Fibroblast of lung (primary cell): ENCODE measurements at places on chromosomes 2 and 18.

DNA sequence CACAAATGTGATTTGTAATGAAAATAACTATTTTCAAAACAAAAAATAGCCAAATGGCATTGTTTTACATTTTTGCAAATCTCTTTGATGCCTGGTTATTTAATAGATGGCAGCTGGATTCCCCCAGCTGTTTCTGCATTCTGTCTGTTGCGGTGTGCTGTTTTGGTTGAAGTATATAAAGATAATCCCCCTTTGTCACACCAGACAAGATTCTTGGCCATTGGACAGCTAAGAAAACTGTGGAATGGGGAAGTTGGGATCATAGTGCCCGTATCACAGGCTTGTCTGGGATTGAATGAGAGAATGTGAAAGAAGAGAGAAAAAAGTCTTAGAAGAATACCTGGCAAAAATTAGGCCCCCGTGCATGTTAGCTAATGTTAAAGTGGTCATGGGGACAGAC is 19.5 kb upstream of the LYPD6B start:
- DNase-seq = no peak

- DNase-seq = no peak
Measured at GRCh38 chr2:29040552-29040951, 33.8 kb downstream of the PCARE start.

DNA sequence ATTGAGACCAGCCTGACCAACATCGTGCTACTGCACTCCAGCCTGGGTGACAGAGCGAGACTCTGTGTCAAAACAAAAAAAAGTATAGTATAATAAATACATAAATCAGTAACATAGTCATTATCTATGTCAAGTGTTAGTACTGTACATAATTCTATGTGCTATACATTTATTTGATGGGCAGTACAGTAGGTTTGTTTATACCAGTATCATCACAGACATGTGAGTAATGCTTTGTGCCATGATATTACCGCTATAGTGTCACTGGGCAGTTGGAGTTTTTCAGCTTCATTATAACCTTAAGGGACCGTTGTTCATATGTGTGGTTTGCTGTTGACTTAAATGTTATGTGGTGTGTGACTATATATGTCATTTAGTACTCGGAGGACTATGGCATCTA is 24.9 kb downstream of the MTA3 start:
- no peak for DNase-seq

DNA sequence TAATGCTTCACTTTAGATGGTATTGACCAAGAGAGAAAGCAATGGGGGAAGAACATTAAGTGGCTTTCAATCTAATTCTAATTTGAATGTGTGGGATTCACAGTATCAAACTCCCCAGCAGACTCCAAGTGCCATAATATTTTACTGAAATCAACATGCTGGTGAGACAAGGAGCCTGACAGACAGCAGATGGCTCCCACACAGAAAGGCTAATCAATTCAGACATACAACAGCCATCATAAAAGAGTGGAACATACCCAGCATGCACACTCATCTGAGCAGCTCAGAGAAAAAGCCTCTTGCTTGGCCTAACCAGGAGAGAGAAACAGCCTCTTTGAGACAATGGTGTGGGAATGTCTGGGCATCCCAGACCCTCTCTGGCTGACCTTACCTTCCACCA is 186.5 kb upstream of the SKOR2 start:
- DNase-seq = no peak

- DNase-seq = no peak
Measured at GRCh38 chr2:222952204-222952603, 91.4 kb downstream of the ACSL3 start.
